ENCODE measurements at places on chromosomes 7 and 10.

GRCh38 chr7:12552876-12553275 lies 17.6 kb upstream of the SCIN start:
- DNase-seq, result no peak

DNA sequence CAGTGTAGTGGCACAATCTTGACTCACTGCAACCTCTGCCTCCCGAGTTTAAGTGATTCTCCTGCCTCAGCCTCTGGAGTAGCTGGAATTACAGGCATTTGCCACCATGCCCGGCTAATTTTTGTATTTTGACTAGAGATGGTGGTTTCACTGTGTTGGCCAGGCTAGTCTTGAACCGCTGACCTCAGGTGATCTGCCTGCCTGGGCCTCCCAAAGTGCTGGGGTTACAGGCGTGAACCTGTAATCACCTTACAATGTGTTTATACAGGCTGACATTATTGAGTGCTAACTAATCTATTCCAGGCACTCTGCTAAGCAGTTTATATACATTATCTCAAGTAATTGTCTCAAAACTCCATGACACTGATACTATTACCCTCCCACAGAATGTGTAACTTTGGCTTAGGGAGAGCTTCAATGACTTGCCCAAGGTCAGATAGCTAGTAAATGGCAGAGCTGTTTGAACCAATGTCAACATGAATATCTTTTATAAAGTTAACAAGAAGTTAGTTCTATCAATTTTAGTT lies 36.8 kb downstream of the KIFBP start:
- no peak for DNase-seq

GRCh38 chr10:30832749-30833627 lies 198.7 kb downstream of the ZNF438 start:
- DNase-seq, result no peak

DNA sequence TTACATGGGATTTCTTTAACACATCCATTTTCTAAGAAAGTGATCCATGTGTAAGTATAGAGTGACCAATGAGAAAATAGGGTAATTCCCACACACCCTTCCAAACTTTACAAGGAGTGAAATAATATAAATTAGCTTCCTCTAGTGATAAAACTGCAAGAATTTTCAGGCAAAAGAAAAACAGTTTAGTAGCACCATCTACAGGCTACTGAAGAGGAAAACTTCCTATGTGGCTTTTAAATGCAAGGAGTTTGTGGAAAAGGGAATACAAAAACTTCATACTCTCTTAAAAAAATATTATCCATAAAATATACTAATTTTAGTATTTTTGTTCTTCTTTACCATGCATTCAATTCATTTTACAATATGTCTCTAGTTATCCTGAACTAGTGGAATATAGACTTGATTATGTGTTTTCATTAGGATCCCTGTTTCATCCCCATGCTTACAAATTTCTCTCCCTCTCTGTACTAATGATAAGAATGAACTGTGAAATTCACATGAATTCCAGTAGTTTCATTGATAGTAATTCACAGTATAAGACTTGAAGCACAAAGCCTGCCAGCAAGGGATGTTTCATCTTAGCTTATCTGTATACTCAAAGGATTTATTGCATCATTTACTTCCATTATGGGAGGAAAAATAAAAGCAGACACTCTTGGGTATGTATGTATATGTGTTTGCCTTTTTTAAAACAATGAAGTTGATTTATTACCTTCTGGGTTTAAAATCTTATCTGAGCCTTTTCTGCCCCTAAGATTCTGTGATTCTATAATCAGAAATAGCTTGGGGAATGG lies 442.9 kb downstream of the AUTS2 start:
- DNase-seq, result no peak

- DNase-seq, result no peak
Observed at GRCh38 chr7:129667551-129667950, 56.0 kb downstream of the NRF1 start.

- no peak for DNase-seq
Observed at GRCh38 chr10:78817804-78818203, 251.0 kb upstream of the ZMIZ1 start.

- DNase-seq, result no peak
Observed at GRCh38 chr7:92751902-92752901, 84.2 kb downstream of the CDK6 start.

DNA sequence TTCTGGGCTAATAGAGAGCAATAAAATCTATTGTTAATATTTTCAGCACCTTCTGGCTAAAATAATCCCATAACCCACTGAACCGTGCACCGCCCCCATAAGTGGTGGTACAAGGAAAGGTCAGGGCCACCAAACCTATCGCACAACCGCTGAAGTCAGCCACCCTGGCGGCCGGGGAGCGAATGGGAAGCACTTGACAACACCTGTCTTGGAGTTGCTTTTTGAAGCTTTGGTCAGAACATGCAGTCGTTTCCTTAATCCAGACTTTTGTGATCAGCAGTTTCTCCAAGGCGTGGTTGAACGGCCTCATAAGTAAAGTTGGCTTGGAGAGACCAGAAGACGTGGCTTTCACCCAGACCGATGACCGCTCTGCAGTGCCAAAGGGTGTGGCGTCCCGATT lies 97.4 kb downstream of the DNAJB6 start:
- no peak for DNase-seq

DNA sequence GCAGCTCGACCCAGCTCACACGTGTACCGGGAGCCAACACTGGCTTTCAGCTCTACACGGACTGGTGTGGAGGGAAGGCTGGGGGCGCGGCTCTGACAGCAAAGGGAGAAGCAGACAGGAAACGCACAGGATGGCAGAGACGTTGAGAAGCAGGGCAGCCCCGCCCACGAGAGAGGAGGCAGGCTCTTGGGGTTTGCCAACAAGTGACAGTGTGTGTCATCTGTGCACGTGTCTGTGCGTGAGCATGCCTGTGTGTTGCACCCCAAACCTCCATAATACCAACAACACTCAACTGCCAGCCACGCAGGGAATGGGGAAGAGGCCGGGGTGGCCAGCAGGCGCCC lies 64.4 kb upstream of the PDGFA start:
- no peak for DNase-seq

DNA sequence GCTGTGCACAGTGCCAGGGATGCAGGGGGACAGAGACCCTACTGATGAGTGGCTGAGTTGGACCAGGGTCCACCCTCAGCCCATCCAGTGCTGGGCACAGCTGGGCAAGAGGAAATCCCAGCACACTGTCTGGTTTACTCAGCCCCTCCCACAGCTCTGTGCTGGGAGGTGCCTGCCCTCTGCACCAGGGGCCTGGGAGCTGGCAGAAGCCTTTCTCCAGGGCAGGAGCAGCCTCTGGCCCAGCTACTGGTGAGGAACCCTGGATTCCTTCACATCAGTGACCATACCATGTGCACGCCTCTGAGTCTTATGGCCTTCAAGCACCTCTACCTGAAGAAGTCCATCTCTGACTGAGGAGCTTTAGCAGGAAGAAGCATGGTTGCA lies 25.9 kb upstream of the C10orf71 start:
- DNase-seq, result no peak

DNA sequence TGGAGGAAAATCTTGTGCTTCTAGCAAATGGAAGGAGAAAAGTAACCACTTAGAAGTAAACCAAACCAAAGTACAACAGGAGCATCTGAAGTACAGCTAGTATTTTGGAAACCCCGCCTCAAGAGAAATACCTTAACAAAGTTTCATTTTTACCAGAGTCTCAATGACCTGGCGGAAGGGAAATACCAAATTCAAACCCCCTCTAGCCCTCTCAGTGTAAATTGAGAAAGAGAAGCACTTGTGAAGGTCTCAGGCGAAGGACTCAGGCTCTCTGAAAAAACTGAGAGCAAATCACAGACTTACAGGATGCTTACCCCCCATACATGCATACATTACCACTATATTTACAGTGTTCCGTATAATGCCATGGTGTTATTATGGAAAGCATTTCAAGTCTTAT lies 70.1 kb downstream of the ZPBP start:
- DNase-seq, result no peak

DNA sequence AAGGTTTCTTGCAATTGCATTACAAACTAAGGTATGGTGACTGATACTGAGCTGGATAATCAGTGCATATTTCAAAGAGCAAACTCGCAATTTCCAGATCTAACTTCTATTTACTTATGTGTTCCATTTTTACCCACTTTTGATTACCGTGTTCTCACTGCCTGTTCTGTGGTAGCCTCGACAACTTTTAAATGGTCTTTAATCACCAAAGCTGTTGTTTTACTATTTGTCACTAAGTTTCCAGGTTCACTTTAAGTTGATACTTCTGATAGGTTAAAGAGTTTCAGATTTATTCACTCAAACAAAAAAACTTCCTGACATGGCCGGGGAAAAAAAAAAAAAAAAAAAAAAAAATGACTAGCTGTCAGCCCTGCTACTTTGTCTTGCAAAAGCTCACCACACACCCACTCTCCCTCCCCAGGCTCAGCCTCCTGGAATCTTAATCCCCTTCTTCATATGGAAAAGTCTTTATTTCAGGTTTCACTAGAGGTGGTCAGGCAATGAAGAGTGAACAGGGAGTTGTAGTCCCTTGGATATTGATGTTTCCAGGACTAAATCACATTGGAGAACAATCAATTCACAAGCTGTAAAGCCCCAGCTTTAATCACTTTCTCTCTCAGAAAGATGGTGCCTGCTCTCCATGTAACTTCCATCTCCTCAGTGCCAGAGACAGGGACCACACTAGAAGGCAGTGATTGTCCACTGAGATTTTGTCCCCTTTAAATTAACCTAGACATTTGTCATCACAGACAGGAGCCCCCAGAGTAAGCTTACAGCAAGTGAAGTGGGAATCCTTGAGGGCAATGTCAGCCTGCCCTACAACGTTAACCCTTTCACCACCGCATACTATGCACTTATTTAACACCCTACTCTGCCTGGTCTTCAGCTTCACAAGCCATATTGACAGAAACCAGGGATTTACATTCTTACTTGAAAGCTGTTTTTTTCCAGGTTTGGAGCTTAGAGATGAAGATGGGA lies 749.1 kb upstream of the SORCS1 start:
- DNase-seq, result no peak

DNA sequence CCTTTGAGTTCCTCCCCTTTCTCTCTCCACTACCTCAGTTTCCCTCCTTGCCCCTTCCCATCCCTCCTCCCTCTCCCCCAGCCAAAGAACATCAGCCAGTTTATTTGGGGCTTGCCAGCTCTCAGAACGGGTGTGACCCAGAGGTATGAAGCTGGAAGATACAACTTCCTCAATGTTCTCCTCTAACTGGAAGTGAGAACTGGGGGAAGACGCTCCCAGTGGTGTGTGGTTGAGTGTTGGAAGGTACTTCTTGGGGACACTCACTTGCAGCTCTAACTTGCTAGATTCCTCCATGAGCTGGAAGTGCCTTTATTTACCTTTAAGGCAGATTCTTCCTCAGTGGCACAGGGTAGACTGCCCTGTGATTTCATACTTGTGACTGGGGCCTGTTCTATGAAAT lies 110.5 kb upstream of the HABP2 start:
- DNase-seq, result no peak

- no peak for DNase-seq
Observed at GRCh38 chr7:138510003-138510402, 49.9 kb downstream of the TRIM24 start.

- DNase-seq, result no peak
Observed at GRCh38 chr10:90199513-90199912, 498.1 kb downstream of the KIF20B start.

- no peak for DNase-seq
Observed at GRCh38 chr10:31799181-31799580, 129.4 kb downstream of the ARHGAP12 start.

DNA sequence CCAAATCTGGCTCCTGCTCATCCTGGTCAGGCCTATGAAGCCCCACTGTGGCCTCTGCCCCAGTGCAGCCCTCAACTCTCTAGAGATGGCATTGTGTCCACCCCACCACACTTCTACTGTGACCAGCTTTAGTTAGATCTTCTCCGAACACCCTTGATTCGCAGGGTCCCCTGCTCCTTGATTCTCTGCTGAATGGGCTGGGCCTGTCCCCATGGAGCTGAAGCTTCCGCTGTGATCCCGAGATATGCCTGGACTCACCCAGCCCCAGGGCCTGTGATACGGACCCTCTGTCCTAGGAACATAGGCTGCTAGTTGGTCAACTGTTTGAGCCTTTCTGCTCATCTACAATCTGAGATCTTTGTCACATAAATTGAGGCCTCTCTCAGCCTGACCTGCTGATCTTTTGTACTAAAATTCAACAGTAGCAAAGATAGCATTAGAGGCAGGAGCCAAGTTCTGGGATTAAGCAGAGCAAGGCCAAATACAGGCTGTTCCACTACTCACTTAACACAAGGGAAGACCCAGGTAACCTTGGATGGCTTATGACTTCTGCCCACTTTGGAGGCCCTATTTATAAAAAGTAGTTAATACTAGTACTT lies 6.5 kb upstream of the PPIF start:
- DNase-seq, result no peak

- DNase-seq, result no peak
Observed at GRCh38 chr10:93445978-93446720, 36.0 kb downstream of the MYOF start.

- DNase-seq, result no peak
Observed at GRCh38 chr7:87129848-87130247, 22.4 kb upstream of the DMTF1 start.

GRCh38 chr10:74394416-74394969 lies 243.5 kb downstream of the ADK start:
- DNase-seq, result no peak

- no peak for DNase-seq
Observed at GRCh38 chr10:44827431-44828006, 83.6 kb upstream of the TMEM72 start.

DNA sequence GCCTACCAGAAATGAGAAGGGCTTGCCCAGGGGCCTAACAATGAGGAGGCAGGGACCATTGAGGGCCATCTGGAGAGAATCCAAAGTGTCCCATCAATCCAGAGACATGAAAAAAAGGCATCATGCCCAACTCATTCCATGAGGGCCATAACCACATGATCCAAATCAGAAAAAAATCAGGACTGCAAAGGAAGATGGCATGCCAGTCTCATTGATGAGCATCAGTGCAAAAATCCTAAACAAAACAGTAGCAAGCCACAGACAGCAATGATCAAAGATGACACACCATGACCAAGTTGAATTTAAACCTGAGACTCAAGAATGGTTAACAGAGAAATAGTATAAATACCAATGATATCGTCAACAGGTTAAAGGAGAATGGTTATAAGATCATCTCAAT lies 7.0 kb upstream of the CYP3A4 start:
- no peak for DNase-seq

GRCh38 chr7:120991161-120991560 lies 2.6 kb downstream of the CPED1 start:
- DNase-seq, result no peak

- no peak for DNase-seq
Observed at GRCh38 chr10:93319096-93319495, 163.0 kb downstream of the MYOF start.

GRCh38 chr7:12152196-12152918 lies 58.7 kb upstream of the TMEM106B start:
- DNase-seq, result no peak
